ENCODE measurements at places on chromosomes 1 and 21.

DNA sequence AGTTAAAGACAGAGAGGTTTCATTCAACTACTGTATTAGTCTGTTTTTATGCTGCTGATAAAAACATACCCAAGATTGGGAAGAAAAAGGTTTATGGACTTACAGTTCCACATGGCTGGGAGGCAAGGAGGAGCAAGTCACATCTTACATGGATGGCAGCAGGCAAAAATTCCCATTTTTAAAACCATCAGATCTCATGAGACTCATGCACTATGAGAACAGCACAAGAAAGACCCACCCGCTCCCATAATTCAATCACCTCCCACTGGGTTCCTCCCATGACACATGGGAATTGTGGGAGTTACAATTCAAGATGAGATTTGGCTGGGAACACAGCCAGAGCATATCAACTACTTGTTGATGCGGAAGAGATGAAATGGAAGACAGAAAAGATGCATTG is 9.2 kb downstream of the GPR161 start:
- no peak for DNase-seq

DNA sequence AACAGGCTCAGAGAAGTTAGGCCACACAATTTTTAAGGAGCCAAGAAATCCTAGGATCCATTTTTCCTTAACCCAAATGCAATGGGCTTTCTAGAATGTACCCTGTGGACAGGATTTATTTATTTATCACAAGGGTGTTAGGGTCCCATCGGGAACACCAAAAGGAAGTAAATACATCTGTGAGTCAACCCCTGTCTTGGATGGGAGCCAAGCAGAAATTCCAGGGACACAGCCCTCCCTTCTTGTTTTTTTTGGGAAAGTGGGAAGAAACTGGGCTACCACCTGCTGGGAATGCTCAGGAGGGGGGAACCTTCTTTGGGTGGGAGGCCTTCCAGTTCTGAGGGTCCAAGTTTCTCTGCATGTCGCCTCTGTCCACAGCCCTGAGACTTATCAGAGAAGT is 1.3 kb downstream of the CRNN start:
- no peak for DNase-seq

DNA sequence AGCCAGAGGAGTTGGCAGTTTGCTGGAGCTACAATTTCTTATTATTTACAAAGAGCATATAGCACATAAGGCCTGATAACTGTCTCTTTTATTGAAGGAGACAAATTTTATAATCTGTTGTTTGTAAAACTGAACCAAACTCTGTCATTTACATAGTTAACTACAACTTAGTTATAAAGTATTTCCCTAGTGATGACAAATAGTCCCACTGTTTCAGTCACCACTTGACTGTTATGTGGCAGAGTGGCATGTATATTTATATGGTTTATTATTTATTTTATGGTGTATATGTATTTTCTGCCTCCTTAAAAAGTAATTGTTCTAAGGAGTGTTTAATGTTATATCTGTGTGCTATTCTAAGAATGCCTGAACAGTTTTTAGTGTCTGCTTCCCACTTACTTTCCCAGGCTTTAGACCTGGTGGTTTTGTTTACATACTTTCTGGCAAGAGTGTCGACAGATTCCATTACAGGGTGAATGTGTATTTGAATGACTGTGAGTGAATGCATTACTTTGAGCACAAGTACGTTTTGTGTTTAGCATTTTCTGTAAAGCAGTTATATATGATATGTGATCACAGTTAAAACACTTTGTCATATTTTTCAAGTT is 10.0 kb downstream of the TSEN15 start:
- no peak for DNase-seq

DNA sequence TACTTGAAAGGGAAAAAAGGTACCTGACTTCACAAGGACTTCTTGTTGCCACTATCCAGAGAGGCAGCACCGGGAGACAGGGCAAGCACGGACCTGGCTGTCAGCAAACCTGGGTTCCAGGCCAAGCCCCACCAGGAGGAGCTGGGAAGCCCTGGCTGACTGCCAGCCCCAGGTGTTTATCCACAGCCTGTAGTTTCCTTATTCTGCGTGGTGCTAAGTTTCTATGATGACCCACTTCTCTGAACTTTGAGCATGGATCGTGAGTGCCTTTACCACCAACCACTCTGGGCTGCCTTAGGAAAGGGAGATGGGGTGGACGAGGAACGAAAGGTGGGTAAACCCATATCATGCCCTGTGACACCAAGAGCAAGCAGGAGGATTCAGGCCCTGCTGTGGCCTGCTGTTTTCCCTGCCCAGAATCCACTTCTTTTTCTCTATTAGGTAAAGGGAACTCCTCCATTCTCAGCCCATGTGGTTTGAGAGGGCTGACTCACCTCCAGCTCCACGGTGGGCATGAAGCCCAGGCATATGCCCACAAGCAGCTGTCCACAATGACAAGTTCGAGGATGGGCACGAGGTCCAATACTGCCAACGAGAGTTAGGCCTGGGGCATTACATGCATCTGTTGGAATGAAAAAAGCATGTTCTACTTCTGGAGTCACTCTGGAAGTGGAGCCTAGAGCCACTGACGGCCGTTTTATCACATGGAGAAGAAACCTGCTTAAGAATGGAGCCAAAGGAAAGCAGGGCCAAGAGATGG is 20.3 kb downstream of the TSPAN2 start:
- no peak for DNase-seq

GRCh38 chr1:201153474-201154388 is 543 bp downstream of the TMEM9 start:
- no peak for DNase-seq

DNA sequence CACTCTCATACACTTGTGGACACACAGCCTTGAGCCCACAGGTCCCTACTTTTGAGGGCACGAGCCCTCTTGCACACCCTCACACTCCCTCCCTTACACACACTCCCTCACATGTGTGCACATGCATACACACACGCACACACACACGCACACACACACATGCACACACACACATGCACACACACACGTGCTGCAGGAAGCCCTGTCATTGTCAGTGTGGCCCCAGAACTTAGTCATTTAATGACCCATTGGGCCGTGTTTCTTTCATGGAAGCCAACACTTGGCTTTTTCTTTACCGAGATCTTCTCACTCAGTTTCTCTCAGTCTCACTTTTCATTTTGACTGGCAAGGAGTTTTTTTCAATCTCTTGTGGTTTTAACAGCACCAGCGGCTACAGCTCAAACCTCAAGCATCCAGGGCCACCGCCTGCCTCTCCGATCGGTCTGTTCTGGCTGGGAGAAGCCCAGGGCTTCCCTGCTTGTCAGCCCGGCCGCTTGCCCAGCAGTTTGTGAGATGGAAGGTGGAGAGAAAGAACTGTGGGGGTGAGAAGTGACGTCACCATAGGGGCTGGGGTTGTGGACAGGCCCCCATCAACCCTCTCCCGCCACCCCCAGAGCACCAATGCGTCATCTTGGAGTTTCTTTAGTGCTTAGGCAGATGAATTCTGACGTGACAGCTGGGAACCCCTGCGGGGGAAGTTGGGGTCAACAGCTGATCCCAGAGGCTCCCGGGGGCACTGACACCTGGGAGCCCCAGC is 15.8 kb upstream of the TNFRSF8 start:
- DNase-seq, result no peak

DNA sequence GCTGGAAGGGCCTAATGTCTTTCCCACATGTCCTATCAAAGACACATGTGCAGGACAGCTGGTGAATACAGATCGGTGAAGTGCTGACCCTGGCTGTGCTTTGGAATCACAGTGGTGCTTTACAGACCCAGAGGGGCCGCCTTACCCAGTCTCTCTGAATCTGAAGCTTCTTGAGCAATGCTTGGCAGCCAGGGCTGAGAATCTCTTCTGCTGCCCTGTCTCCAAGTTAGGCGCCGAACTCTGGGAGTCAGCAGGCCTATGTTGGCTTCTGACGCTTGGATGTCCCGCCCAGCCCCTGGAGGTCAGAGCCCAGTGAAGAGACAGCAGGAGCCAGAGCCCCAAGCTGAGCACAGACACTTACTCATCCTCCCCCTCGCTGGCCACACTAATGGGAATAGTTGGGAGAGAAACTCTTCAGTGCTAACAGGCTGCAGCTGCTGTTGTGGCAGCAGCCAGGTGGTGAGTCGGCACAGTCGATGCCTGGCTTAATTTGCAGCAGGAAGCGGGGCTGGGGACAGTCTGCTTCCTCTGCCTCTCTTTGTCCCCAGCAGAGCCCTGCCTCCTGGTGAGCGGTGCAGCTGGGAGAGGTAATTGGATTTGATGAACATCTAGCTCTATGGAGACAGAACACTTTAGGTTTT is 68.1 kb downstream of the URB2 start:
- DNase-seq, result no peak

DNA sequence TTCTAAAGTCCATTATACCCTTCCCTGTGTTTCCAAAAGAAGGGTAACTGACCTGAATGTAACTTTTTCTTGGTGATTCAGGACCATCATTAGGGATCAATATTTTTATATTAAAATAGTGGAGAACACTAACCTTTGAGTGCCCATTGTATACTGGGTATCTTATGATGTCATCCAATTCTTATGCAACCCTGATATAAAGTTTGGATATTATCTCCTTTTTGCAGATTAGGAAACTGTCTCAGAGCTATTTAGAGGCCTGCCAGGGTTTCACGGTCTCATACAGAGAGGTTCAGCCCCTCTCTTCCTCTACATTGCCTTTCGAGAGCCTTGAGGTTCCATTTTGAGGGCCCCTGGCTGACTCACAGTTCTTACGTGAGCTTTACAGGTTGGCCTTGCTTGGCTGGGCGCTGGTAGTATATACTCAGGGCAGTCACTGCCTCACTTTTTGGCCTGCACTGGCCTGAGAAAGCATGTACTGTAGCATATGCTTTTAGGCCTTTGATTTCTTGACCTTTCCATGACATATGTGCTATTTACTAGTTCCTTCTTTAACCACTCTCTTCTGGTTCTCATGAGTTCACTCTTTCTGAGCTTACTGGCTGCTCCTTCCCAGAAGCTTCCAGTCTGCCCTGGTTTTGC is 15.7 kb upstream of the FOXO6 start:
- no peak for DNase-seq

- no peak for DNase-seq
Measured at GRCh38 chr1:119371815-119372214, 3.2 kb downstream of the HAO2 start.
